ENCODE measurements at places on chromosomes 6 and 20.

DNA sequence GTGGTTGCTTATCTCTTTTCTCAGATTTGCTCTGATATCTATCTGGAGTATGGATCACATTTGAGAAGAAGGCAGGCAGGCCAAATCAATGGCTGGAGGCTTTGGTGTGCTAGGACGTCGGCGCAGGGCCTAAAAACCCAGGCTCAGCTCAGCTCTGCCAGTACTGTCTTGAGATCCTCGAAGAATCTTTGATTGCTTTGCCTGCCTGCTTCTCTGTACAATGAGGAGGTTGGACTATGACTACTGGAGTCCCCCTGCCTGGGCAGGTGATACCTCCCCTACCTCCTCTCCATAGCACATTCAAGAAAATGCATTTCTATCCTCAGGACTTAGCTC lies 25.1 kb downstream of the KCNK5 start:
- no peak for DNase-seq

DNA sequence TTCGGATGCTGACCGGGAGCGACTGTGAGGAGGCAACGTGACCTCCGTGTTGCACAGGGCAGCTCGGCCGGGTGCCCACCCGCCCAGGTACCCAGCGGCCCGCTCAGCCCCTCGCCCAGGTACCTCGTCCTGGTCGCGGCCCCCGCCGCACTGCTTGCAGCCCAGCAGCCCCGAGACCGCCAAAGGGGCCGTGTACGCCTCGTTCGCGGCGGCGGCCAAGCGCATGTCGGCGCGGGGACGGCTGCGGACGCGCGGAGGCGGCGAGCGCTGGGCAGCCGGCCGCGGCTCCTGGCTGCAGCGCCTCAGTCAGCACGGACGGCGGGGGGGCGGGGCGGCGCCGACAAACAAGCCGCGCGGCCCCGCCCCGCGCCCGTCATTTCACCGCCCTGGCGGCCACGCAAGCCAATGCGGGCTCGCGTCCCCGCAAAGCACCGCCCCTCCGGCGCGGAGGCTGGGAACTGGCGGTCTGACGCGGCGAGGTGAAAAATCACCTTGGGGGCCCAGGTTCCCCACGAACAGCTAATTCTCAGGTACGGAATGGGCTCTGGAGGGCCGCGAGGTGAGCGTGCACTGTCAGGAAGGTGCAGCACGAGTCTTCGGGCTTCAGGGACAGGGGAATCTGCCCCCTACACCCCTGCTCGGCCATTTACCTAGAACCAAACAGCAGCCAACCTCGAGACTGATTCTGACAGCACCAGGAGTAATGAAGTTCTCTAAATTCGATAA lies 85.2 kb downstream of the SESN1 start:
- peak; percentile 89 for DNase-seq

- DNase-seq, result no peak
Observed at GRCh38 chr20:47929368-47930115, 144.3 kb upstream of the SULF2 start.

DNA sequence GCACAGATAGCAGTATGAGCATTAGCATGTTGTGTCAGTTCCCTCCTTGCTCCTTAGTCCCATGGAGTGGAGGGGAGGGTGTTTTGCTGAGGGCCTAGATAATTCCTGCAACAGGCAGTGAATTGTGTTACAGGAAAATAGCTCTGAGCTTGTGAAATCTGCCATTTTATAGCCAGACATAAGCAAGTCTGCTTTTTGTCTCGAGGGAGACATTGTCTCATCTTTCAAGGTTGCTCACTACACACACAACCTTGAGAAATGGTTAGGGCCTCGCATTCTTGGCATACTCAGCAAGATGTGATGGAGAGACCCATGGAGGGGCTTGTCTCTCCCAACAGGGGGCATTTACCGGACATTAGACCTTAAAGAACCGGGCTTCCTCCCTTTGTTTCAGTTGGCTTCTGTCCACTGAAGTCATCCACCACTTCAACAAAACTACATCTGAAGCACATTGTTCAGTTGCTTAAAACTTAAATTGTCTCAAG lies 108.0 kb upstream of the FOXO3 start:
- DNase-seq, result no peak

- DNase-seq, result no peak
Observed at GRCh38 chr6:149235130-149235561, 82.4 kb upstream of the TAB2 start.

DNA sequence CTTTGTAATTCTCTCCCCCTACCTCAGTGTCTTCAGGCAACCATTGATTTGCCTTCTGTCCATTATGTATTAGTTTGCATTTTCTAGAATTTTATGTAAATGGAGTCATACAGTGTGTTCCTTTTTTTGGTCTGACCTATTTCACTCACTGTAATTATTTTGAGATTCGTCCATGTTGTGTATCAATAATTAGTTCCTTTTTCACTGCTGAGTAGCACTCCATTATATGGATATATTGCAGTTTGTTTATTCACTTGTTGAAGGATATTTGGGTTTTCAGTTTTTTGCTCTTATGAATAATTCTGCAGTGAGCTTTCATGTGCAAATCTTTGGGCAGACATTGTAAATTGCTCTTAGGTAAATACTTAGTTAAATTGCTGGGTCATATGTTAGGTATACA lies 97.1 kb downstream of the CTNNBL1 start:
- no peak for DNase-seq

All from T-helper 1 cell (primary cell).